CD4-positive, alpha-beta T cell treated with Interleukin-15 for 4 hours (primary cell): ENCODE measurements at places on chromosomes 6 and 20.
A peak's percentile ranks its signal among the peaks of the same experiment; 100 is the strongest.

DNA sequence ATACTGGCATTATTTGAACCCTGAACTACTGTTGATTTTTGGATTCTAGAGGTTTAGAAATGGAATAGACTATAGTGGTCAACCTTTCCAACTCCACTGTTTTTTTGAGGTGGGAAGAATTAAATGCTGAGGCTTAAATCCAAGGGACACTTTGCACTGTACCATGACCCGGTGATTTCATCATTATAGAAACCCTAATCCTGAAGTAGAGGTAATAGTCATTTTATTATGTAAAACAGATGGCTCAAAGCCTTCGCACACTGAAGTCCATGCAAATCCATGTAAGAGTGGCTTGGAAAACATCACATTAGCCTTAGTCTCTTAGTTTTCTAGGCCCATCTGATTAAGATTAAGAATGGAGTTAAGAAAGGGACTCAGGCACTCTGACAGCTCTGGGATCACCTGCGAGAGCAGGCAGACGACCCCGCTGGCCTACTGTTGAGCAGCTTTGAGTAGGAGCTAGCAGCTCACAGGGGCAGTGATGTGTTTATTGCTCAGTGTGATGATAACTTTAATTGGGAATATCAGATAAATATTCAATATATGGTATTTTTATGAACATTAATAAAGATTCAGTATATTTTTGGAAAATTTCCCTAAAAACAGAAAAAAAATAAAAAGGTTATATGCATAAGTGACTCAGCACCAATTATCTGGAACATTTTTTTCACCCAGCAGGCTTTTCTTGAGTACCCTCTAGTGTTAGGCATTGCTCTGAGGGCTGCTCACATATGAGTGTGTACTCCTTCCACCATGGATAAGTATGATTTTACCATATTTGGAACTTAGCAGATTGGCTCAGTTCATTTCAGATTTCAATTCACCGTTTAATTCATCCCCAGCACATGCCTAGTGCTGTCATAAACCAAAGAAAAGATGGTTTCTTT is 13.4 kb downstream of the SLX4IP start:
- DNase-seq: no peak

- DNase-seq: no peak
These were observed 88.9 kb upstream of the CD83 start for GRCh38 chr6:14028631-14029030.

DNA sequence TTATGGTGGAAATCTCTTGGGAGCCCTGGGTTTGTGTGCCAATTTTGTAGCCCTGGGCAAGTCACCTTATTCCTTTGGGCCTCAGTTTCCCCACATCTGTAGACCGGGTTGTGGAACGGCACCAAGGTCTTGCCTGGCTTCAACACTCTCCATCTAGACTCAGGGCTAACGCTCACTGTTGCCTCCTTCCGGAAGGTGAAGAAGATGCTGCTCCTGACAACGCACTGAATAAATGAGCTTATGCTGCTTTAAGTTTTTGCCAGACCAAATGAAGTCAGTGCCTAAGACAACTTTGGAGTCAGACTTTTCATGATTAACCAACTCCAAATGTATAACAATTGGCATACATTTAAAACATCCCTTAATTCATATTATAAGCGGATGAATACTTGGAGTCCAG is 53.1 kb downstream of the PSMG4 start:
- no peak for DNase-seq

- peak; percentile 29 for DNase-seq
These were observed 158.4 kb downstream of the GPX5 start for GRCh38 chr6:28683945-28684538.

GRCh38 chr20:59515013-59515905 is 89.1 kb upstream of the PHACTR3 start:
- no peak for DNase-seq

DNA sequence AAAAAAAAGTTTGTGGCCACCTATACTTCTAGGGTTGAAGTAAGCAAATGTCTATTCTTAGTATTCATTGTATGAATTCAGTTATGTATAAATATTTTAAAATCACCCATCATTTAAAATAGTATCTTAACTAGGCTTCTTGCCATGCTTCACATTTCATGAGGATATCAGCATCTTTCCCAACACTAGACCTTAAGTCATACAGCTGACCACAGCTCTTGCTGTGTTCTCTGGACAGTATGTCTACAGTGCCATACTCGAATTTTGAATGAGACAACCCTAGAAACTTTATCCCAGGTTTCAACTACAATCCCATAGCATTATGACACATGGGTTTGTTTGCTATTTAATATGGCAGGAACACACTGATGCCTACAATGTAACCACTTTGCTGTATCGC is 5.2 kb downstream of the TXNDC5 start:
- no peak for DNase-seq

DNA sequence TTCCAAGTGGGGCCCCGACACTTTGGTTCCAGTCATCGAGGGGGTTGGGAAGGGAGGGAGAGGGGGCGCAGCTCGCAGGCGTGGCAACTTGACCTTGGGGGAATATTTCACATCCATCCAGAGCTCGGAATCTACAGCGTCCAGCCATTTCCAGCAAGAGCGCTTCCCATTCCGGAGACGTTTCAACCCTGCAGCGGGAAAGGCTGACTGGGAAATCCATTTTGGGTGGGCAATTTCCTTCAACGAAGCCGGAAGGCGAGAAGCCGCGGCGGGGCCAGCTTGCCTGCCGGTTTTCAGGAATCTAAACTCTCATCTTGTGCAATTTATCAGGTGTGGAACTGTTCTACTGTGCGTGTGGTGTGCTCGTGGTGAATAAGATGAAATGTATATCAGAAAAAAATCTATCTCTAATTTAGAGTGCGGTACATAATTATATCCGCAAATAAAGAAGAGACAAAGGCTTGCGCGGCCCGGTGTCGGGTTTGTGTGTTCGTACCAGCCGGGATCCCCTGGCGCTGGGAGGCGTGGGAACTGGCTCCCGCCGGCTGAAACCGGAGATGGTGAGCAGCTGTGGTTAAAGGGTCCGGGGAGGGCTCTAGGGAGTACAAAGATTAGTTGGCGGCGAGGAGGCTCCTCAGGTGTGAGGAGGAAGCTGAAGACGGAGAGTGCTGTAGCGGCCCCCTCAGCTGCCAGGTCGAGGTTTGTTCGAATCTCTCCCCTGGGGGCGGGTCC is 4.8 kb downstream of the SLC32A1 start:
- no peak for DNase-seq

DNA sequence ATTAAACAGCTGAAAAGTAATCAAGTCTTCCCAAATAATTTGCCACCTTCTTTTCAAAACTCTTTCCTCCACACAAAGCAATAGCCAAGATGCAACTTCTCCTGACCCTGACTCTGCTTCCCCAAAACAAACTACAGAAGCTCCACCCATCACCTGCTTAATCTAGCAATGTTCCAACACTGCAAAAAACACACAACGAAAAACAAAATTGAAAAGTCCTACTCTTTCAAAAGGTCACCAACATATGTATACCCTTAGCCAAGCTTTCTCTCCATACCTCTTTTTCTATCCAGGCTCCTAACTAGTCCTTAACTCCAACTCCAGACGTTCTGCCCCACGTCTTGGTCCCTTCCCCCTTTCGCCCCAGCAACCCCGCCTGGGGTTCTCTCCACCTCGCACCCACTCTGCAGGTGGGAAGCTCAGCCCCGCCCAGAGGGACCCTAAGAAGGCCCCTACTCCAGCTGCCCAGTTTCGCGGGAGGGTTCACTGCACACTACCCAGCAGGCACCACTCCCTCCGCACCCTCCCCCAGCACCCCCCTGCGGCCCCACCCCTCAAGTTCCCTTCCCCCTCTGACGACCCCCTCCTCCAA is 717 bp downstream of the CSNK2A1 start:
- DNase-seq: no peak

DNA sequence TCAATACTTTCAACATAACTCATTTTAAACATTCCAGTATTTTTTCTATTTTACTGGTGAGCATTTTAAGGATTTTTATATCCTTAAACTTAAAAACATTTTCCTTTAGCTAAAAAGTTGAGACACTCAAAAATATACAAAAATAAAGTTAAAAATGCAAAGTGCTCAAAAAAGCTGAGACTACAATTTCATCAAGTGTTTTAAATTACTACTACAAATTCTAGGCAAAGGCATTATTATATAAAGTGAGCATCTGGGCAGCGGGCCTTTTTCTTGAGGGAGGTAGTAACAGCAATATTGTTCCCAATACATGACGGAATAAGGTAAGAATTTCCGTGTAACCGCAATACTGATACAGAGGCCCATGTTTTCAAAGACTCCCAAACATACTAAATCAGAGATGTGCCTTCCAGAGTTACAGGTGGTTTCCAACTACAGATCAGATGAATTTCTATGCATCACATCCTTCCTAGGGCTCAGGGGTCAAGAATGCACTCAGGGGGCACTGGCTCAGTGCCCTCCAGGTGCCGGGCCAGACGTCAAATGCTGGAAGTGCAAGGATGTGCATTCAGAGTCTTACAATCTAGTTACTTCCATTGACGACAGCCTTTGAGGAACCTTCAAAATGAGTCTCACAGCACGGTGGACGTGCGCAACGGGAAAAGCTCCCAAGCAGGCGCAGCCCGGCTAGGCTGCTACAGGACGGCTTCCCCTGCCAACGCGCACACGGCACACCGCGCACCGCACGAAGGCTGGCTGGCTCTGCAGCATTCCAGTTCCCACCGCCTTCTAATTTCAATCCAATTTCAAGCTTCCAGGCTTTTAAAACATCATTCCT is 1.7 kb downstream of the PHF10 start:
- DNase-seq: peak; percentile 18

DNA sequence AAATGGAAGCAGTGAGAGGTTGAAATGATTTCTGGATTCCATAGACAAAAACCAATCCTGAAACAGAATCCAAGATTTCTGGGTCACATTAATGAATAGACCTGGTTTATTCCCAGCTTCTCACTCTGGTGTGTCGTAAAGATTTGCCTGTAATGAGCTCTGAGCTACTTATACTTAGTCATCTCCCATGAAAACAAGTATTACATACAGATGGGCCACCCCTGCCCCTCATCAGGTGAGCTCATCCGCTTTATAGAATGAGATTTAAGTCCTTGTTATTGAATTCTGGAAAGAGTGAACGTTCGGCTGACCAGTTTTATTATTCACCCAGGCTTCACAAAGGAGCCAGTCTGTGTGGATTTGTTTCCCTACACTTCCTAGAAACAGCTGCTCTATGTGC is 47.1 kb upstream of the TMEM181 start:
- no peak for DNase-seq

- no peak for DNase-seq
These were observed 15.4 kb downstream of the PTK7 start for GRCh38 chr6:43091436-43091991.

GRCh38 chr20:53296451-53297153 is 297.0 kb downstream of the ZNF217 start:
- no peak for DNase-seq

DNA sequence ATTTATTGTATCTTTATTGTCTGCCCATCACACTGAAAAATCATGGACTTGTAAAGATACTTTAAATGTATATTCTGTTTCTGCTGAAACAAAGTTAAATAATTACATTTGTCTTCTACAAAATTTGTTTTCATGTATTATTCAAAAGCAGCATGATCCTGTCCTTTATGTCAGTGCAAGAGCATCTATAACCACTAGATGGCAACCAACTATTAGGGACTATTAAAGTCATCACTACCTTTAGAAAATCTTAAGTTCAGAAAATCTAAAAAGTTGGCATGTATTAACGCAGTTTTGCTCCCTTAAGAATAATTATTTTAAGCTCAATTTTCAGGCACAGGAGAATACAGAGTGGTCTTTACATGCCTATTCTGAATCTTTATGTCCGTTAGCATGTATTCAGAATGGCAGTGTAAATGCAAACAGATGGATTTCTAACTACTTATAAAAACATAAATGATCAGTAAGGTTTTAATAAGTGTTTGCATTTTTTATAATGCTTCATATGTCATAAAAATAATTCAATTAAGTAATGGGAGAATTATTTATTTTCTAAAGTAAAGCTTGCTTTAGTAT is 17.8 kb downstream of the TMEM30A start:
- DNase-seq: peak; percentile 42

DNA sequence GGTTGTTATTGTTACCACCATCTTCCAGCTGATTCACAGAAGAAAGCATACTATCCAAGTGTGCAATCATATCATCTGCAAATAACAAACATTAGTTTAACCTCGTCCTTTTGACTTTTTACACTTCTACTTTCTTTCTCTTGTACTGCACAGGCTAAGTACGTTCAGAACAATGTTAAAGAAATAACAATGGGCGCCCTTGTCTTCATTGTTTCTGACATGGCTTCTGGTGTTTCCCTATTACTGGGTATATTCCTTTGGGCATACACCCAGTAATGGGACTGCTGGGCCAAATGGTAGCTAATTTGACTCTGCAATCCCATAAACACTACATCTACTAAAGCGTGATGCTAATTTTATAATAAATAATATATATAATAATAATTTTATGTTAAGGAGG is 146.7 kb downstream of the GJA10 start:
- DNase-seq: no peak

GRCh38 chr20:59159493-59160376 is 3.9 kb upstream of the ZNF831 start:
- peak; percentile 79 for DNase-seq

GRCh38 chr20:13831476-13831875 is 46.6 kb downstream of the NDUFAF5 start:
- no peak for DNase-seq

- no peak for DNase-seq
These were observed 44.0 kb downstream of the SPDEF start for GRCh38 chr6:34511915-34512737.

DNA sequence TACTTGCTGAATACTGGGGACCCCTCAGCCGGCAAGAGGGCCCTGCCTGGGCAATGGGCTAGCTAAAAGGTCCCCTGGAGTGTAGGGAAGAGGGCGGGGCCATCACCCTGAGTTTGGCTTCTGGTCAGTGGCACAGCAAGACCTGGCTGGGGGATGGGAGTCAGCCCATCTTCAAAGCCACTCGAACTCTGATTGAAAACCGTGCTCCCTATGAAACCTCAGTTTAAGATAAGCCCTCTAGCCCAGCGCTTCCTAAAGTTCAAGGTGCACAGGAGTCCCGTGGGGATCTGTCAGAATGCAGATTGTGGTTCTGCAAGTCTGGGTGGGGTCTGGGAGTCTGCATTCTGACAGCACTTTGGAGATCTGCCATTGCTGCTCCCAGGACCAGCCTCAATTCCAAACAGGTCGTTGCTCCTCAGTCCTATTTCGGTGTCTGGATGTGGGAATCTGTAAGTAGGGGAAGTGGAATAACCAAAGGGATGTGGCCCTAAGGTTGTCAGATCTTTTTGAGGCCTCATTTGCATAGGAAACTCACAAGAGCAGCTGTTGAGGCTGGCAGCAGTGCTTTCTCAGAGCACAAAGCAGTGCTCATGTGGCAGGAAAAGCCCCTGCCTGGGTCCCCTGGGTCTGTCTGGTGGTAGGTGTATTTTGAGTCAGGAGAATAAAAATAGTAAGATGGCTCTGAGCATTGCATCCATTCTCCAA is 85.3 kb upstream of the SCP2D1 start:
- no peak for DNase-seq

- no peak for DNase-seq
These were observed 4.2 kb downstream of the B3GAT2 start for GRCh38 chr6:70952608-70953165.
